ENCODE measurements at places on chromosomes 1 and 21.

GRCh38 chr21:35138665-35139381 is 89.7 kb upstream of the RUNX1 start:
- DNase-seq: peak; percentile 60

DNA sequence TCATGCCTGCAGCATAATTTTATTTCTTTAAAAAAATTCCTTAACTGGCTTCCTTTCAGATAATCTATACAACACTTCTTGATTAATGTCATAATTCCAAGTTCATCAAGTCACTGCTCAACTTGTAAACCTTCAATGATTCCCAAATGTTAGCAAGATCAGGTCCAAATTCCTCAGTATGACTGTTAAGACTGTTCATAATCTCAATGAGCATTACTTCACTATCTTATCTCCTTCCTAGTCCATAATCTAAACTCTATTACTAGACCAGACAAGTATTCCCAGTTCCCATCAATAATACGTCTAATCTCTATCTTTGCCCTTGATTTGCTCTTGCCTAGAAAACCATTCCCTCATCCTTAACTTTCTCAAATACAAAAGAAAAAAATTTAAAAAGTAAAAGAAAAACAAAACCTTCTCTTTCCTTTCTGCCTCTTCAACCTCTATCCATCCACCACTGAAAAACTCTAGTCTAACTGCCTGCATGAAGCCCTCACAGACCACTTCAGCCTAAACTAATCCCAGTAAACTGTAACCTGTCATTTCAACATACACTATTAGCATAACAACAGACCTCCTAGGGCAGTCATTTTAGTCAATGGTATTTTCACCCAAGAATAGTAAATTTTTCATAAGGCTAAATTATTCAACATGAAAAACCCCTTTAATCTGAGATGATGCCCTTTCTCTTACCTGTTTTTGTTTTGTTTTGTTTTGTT is 15.5 kb downstream of the LUZP1 start:
- DNase-seq: no peak

DNA sequence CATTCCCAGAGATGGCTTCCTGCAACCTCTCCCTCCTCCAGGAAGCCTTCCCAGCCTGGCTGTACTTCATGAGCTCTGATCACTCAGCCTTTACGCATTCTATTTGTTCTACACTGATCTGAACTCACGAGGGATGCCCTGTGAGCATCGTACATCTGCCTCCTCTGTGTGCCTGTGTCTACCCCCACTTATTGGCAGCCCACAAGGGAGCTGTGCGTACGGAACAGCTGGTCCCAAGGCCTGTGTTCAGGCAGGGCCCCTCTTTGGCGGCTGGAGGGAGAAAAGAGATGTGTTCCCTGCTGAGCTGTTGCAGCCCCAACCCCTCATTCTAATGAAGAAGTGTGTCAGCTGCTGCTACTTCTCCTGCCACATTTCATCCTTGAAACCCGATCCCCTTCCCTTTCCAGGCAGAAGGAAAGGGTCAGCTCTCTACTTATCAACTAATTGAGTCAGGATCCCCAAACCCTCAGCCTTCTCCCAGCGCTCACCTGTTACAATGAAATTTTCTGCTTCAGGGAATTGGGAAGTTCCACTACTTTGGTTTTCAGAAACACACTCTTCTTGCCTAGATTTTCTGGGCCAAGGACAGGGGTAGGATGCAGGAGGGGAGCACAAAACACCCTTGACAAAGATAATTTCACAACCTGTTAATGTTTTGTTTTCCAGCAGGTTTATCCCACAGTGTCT is 3.2 kb downstream of the INKA2 start:
- no peak for DNase-seq

DNA sequence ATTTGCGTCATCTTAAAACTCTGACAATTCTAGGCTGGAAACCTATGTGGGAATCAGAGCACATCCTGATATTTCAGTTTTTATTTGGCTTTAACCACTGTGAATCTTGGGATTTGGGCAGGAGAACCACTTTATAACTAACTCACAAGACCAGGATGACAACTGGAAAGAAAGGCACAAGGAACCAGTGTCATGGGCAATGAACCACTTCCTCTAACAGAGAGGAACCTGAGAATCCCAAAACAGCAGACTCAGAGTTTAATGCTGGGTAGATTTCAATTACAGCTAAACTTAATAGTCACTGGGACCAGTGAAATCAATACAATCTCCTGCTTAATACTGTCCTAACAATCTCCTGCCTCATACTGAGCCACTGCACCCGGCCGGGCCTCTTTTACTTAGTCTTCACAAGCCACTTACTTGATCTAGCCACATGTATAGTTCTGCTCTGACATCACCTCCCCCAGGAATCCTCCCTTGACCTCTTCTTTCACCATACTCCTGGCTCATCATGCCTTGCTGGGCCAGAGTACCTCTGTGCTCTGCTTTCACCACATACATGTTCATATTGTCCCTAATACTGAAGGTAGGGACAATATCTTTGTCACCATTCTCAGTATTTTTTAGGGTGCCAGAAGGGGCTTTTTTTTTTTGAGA is 20.2 kb upstream of the SLFNL1 start:
- no peak for DNase-seq

- no peak for DNase-seq
These were observed 39.4 kb downstream of the DMRTB1 start for GRCh38 chr1:53498555-53499131.

DNA sequence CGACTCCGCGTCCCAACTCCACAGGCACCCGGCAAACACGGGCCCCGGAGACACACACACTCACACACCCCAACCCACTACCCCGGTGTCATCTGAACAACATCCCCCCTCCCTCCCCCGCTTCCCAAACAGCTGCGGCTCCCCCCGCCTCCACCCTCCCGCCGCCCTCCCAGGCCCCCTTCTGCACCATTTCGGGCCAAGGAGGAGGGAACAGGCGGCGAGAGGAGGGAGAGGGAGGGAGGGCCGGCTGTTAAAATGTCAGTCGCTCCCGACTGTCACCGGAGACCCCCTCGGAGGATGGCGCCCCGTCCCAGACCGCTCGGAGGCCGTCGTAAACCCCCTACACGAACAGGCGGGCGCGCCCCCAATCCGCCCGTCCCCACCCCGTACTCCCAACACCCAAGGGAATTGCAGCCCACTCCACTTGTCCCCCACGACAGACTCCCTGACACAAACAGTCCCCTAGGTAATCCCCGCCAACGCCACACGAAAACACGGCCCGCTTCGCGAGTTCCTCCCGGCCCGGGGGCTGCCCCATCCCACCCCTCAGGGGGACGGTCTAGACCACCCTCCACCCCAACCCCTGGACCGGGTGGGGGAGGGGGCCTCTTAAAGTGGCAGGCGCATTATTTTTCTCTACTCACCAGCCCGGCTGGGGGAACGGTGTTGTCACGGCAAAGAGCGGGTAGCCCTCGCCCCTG is 583 bp downstream of the MEF2D start:
- no peak for DNase-seq

DNA sequence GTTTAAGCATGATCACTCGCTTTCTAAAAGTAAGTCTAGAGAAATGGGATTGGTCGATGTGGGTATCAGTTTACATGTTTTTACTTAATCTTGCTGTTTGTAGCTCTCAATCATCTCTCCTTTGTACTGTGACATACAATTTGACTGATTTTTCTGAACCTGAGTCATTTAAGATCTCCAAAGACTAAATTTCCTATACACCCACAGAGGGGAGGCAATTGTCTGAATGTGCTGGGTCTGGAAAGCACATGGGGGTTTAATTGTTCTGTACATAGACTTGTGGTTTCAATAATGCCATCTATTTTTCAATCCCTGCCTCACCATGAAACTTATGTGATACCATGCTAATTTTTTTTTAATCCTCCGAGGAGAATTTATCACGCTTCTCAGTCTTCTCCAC is 65.8 kb downstream of the USP25 start:
- no peak for DNase-seq

DNA sequence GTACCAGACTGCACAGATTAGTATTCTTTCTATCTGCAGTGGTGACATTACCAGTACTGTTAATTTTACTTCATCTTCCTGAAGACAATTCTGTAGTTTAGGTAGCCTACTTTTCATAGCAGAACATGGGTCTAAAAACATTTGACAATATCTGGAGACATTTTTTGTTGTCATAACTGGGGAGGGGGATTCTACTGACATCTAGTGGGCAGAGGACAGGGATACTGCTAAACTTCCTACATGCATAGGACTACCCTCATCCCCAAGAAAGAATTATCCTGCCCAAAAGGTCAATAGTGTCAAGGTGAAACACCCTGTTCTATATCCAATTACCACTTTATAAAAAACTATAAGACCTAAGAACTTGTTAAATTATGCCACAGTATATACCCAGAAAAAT is 3.4 kb upstream of the ARHGAP29 start:
- DNase-seq: no peak

DNA sequence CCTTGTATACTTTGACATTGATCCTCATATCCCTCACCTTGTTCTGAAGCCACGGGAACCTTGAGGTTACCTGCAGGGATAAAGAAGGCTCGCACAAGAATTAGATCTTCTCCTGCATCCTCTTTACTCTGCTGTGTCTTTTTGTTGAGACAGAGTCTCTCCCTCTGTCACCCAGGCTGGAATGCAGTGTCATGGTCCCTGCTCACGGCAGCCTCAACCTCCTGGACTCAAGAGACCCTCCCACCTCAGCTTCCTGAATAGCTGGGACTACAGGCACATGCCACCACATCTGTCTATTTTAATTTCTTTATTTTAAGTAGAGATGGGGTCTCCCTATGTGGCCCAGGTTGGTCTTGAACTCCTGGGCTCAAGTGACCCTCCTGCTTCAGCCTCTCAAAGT is 134.7 kb downstream of the PTPRC start:
- DNase-seq: no peak

DNA sequence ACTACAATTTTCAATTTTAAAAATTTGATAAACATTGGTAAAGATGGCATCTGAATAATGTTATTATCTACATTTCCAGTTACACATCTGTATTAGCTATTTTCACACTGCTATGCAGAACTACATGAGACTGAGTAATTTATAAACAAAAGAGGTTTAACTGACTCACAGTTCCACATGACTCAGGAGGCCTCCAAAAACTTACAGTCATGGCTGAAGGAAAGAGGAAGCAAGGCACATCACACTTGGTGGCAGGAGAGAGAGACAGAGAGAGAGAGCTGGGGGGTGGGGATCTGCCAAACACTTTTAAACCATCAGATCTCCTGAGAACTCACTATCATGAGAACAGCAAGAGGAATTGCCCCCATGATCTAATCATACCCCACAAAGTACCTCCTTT is 850.0 kb downstream of the LTN1 start:
- DNase-seq: no peak

DNA sequence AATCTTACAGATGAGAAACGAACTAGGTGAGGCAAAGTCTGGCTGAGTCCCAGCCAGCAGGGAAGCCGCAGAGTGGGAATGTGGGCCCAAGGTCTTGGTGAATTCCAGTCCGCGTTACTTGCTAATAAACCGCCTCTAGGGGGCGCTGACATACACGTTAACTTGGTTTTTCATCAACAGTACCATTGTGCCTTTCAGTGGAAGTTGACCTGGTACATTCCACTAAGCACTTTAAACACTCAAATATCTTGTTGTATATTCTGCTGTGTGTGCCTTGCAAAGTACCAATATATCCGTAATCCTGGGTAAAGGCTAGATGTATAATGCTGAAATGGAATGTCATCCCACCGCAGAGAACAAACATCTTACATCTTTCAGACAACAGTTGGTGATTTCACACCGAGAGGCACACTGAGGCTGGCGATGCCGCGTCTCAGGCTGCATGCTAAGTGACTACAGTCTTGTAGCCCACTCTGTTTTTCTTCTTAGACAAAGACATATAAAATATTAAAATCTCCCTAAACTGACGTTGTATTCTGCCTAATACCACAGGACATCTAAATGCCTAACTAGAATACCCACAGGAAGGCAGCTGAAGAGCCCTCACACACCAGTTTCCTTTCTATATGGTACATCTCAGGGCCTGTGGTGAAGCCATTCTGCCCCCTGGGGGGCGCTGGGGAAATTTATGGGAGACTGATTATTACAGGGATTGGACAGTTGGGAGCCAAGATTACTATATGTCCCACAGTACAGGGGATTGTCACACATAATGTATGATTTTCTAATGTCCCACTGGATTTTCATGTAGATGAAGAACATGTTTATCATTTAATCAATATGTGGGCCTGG is 49.2 kb upstream of the C1orf198 start:
- DNase-seq: peak; percentile 58

DNA sequence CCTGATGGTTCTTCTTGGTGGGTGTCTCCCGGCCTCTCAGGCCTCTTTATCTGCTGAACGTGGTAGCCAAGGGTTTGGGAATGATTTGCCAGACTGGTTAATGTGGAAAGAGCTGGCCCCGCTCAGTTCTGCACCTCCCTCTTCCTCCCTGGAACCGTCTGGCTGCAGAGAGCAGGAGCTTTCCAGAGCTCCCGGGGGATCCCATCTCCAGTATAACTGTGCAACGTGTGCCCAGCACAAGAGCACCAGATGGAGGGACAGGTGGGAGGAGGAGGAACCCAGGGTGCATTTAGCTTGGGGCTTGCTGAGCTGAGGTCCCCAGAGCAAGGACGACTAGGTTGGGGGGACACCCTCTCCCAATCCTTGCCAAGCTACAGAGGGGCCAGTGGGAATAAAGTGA is 5.0 kb downstream of the TFF1 start:
- no peak for DNase-seq

GRCh38 chr1:19715334-19716203 is 50.9 kb downstream of the HTR6 start:
- DNase-seq: peak; percentile 91

- no peak for DNase-seq
These were observed 3.4 kb downstream of the KDM4A start for GRCh38 chr1:43653339-43653738.

- no peak for DNase-seq
These were observed 37.3 kb upstream of the ACTL8 start for GRCh38 chr1:17717594-17718535.

DNA sequence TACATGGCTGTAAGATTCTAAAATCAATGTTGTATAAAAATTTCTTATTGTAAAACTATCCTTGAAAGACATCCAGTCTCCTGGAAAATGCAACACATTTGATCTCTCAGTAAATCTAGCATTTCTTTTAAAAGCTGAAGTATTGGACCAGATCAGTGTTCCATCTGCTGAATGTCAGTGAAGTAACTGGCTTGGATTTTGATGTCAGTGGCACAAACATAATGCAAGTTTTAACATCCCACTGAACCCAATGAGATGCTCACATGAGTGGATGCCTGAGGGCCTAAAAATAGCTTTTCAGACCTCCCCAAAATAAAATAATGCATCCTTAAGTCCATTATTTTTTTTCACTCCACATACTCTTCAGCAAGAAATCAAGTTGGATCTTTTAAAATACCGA is 1432.2 kb downstream of the MRPL39 start:
- no peak for DNase-seq

Measured in stimulated activated CD4-positive, alpha-beta T cell treated with anti-CD3 and anti-CD28 coated beads, Interleukin-12 subunit alpha, Interleukin-12 subunit beta, amount 100 ng/mL, for 24 hours (primary cell).